ENCODE measurements at places on chromosomes 5 and 9.

DNA sequence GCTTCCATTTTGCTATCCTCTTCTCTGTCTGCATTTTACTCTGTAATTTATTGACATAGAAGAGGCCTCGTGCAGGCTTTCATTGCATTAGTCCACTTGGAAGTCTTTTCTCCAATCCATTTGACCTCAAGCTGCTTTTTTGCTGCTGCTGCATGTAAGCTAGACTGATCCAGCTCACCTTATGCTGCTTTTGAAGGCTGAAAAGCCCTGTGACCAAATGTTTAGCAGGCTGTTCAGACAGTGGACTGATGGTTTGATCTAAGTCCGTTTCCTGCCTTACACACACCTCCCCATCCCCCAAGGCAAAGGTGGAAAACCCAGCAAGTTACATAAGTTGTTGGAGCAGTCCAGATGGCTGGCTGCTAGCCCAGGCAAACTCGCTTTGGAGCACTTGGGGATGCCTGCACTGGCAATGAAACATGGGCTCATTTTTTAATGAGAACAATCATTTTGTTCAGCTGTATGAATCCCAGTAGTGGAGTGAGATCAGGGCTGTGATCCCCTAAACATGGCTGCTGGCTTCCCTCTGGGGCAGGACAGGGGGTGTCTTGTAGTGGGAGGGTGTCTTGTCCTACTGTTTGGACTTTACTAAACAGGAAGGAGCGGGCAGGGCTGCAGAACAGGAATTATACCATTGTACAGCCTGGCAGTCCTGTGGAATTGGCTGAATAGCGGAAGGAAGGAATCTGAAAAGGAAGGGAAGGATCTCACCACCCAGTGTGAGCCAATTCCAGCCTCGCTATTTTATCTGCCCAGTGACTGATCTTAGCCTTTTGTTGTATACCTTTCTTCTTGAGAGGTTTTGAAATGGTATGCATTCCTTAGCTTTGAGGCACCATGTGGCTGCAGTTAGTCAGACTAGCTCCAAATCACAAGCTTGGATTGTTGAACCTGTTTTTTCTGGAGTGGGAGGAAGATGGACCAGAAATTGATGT lies 212.0 kb downstream of the ARHGAP26 start:
- H3K36me3 ChIP-seq, result no peaks in the 10 kb centered on the region
- peak overlapping the region; percentile 15 for H3K4me3 ChIP-seq
- H3K27ac ChIP-seq, result peak overlapping the region; percentile 94
- peak; percentile 60 for DNase-seq
- peaks cover 15% of the 10 kb centered on the region for H3K4me1 ChIP-seq
- no peaks in the 10 kb centered on the region for H3K27me3 ChIP-seq

DNA sequence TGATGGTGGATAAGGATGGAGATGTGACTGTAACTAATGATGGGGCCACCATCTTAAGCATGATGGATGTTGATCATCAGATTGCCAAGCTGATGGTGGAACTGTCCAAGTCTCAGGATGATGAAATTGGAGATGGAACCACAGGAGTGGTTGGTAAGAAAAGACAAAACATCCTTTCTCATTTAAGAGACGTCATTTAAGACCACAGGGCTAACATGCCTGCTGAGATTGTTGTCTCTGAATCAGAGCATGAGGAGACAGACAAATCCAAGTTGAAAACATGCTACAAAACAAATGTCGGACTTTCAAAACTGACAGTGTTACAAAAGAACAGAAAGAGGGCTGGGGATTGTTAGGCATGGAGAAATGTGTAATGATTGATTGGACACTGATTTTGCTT lies 4.6 kb downstream of the CCT5 start:
- H3K4me1 ChIP-seq, result peaks cover 7% of the 10 kb centered on the region
- no peak overlapping the region for H3K4me3 ChIP-seq
- H3K27ac ChIP-seq, result no peak overlapping the region

- no peaks in the 10 kb centered on the region for H3K27me3 ChIP-seq
- no peak overlapping the region for H3K4me3 ChIP-seq
- no peaks in the 10 kb centered on the region for H3K36me3 ChIP-seq
- no peaks in the 10 kb centered on the region for H3K4me1 ChIP-seq
- peak; percentile 79 for DNase-seq
These were observed 144.6 kb downstream of the CCDC171 start for GRCh38 chr9:15697446-15697851.

DNA sequence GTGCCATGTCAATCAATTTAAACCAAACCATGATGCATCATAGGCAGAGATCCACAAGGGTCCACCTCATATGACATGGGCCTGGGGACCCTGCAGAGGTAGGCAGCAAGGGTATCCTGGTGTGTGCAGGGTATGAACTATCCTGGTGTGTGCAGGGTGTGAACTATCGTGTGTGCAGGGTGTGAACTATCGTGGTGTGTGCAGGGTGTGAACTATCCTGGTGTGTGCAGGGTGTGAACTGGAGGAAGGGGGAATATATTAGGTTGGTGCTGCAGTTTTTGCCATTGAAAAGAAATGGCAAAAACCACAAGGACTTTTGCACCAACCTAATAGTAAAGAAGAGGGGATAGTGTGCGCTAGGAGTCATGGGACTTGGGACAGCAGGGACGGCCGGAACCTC lies 50.0 kb downstream of the MFAP3 start:
- H3K4me1 ChIP-seq, result no peaks in the 10 kb centered on the region
- H3K4me3 ChIP-seq, result no peak overlapping the region
- peaks cover 9% of the 10 kb centered on the region for H3K27me3 ChIP-seq
- no peak overlapping the region for H3K27ac ChIP-seq
- no peaks in the 10 kb centered on the region for H3K36me3 ChIP-seq
- DNase-seq, result no peak

- DNase-seq, result no peak
- H3K27ac ChIP-seq, result no peak overlapping the region
- H3K4me1 ChIP-seq, result no peaks in the 10 kb centered on the region
- H3K36me3 ChIP-seq, result no peaks in the 10 kb centered on the region
- no peak overlapping the region for H3K4me3 ChIP-seq
- no peaks in the 10 kb centered on the region for H3K27me3 ChIP-seq
These were observed 107.9 kb downstream of the INVS start for GRCh38 chr9:100206899-100207298.

GRCh38 chr9:35844628-35845270 lies 15.7 kb downstream of the TMEM8B start:
- H3K4me1 ChIP-seq, result peaks cover 4% of the 10 kb centered on the region
- H3K4me3 ChIP-seq, result peak overlapping the region; percentile 31
- no peak overlapping the region for H3K27ac ChIP-seq
- no peaks in the 10 kb centered on the region for H3K27me3 ChIP-seq
- H3K36me3 ChIP-seq, result peaks cover 28% of the 10 kb centered on the region

DNA sequence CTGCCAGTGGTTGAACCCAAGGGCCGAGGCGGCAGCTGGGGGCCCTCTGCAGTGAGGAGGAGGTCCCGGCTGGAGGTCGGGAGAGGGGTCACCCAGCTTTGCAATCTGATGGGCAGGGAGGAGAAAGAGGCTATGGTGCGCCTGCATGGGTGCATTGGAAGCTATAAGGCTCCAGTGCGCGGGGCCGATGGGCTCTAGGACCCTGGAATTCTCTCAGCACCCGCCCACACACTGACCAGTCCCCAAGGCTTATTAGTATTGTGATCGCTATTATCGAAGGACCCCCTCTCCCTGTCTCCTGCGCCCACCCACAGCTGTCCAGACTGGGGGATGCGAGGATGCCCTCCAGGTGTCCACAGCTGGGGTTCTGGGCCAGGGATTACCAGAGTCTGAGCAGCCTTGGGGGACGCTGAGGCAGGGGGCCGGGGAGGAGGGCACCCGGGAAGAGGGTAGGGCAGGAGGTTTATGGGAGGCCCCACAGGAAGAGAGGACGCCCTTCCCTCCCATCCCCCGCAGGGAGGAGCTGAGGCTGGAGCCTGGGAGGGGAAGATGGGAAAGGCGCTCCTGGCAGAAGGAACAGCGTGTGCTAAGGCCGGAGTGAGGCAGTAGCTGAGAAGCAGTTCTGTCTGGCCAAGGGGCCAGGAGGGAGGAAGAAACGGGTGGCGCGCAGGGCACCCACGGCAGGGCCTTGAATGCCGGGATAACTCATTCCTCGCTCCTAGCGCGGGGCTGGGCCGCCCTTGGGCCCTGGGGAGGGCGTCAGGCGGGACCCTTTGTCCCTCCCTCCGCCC lies 24.2 kb downstream of the C9orf50 start:
- DNase-seq, result peak; percentile 84
- peaks cover 24% of the 10 kb centered on the region for H3K4me1 ChIP-seq
- no peaks in the 10 kb centered on the region for H3K27me3 ChIP-seq

DNA sequence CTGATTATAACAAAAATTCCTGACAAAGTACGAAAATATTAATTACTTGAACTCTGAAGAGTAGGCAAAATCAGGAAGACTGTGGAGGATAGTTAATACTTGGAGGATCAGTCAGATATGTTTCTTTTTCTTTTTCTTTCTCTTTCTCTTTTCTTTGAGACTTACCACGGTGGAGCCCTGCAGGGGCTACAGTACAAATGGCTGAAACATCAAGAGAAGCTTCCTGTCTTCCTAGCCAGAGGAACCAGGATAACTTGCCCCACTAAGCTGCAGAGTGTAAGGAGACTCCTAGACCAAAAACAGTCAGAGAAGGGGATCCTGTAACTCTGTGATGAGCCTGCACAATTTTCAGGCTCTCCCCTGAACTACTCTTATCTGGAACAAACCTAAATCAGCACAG lies 324.6 kb upstream of the TYRP1 start:
- H3K27me3 ChIP-seq, result no peaks in the 10 kb centered on the region
- no peak for DNase-seq
- no peak overlapping the region for H3K27ac ChIP-seq
- H3K4me1 ChIP-seq, result no peaks in the 10 kb centered on the region
- no peak overlapping the region for H3K4me3 ChIP-seq
- no peaks in the 10 kb centered on the region for H3K36me3 ChIP-seq

- no peaks in the 10 kb centered on the region for H3K36me3 ChIP-seq
- peak overlapping the region; percentile 76 for H3K27ac ChIP-seq
- no peak for DNase-seq
- H3K4me3 ChIP-seq, result no peak overlapping the region
- no peaks in the 10 kb centered on the region for H3K27me3 ChIP-seq
These were observed 58.5 kb downstream of the PDE6A start for GRCh38 chr5:149886060-149886459.

GRCh38 chr5:103258957-103259704 lies 568 bp downstream of the MACIR start:
- H3K4me1 ChIP-seq, result peaks cover 2% of the 10 kb centered on the region
- peak overlapping the region; percentile 92 for H3K4me3 ChIP-seq
- peak overlapping the region; percentile 59 for H3K27ac ChIP-seq

DNA sequence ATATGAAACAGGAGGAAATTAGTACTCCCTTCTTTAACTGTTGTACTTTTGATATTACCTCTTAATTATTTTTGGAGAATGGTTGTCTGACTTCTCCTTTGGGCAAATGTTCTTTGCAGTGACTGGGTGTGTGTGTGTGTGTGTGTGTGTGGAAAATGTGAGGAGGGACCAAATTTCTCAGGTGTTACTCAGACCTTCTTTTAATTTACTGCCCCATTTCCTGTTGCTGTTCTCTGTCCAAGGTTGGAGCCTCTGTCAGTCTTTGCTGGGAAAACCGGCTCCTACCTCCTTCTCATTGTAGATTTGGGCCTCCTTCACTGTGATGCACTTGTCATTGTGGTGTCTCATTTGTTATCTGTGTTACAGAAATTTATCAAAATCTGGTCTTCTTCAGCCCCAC lies 68.4 kb downstream of the PBX3 start:
- no peaks in the 10 kb centered on the region for H3K27me3 ChIP-seq
- H3K4me1 ChIP-seq, result no peaks in the 10 kb centered on the region
- no peak for DNase-seq
- no peak overlapping the region for H3K27ac ChIP-seq
- H3K4me3 ChIP-seq, result no peak overlapping the region

GRCh38 chr9:132027752-132028663 lies 51.7 kb downstream of the MED27 start:
- no peaks in the 10 kb centered on the region for H3K27me3 ChIP-seq
- H3K4me1 ChIP-seq, result peaks cover 18% of the 10 kb centered on the region
- no peak overlapping the region for H3K27ac ChIP-seq
- no peak overlapping the region for H3K4me3 ChIP-seq
- DNase-seq, result no peak

- H3K27ac ChIP-seq, result no peak overlapping the region
- no peaks in the 10 kb centered on the region for H3K27me3 ChIP-seq
- no peaks in the 10 kb centered on the region for H3K36me3 ChIP-seq
- DNase-seq, result no peak
These were observed 111.5 kb upstream of the CCNH start for GRCh38 chr5:87524217-87524616.

- no peaks in the 10 kb centered on the region for H3K36me3 ChIP-seq
- no peak overlapping the region for H3K27ac ChIP-seq
- peaks cover 13% of the 10 kb centered on the region for H3K27me3 ChIP-seq
- peak; percentile 8 for DNase-seq
- H3K4me1 ChIP-seq, result no peaks in the 10 kb centered on the region
- H3K4me3 ChIP-seq, result no peak overlapping the region
These were observed 64.3 kb upstream of the BOD1 start for GRCh38 chr5:173680660-173681242.

GRCh38 chr9:75903785-75904360 lies 13.4 kb downstream of the PCSK5 start:
- no peak overlapping the region for H3K27ac ChIP-seq
- H3K27me3 ChIP-seq, result peaks cover 3% of the 10 kb centered on the region
- no peaks in the 10 kb centered on the region for H3K36me3 ChIP-seq
- DNase-seq, result no peak
- no peak overlapping the region for H3K4me3 ChIP-seq

GRCh38 chr5:85049020-85049419 lies 664.3 kb upstream of the EDIL3 start:
- DNase-seq, result peak; percentile 75
- H3K36me3 ChIP-seq, result no peaks in the 10 kb centered on the region
- H3K4me1 ChIP-seq, result no peaks in the 10 kb centered on the region
- no peak overlapping the region for H3K4me3 ChIP-seq
- H3K27ac ChIP-seq, result no peak overlapping the region
- no peaks in the 10 kb centered on the region for H3K27me3 ChIP-seq

GRCh38 chr5:32578764-32579163 lies 6.6 kb upstream of the SUB1 start:
- no peaks in the 10 kb centered on the region for H3K27me3 ChIP-seq
- H3K4me1 ChIP-seq, result no peaks in the 10 kb centered on the region
- H3K4me3 ChIP-seq, result no peak overlapping the region
- H3K27ac ChIP-seq, result no peak overlapping the region
- no peaks in the 10 kb centered on the region for H3K36me3 ChIP-seq
- no peak for DNase-seq

- H3K27me3 ChIP-seq, result no peaks in the 10 kb centered on the region
- DNase-seq, result peak; percentile 61
- H3K4me1 ChIP-seq, result no peaks in the 10 kb centered on the region
- no peak overlapping the region for H3K4me3 ChIP-seq
- H3K36me3 ChIP-seq, result peaks cover 90% of the 10 kb centered on the region
- H3K27ac ChIP-seq, result peak overlapping the region; percentile 39
These were observed 13.7 kb downstream of the DAB2 start for GRCh38 chr5:39411061-39411460.

DNA sequence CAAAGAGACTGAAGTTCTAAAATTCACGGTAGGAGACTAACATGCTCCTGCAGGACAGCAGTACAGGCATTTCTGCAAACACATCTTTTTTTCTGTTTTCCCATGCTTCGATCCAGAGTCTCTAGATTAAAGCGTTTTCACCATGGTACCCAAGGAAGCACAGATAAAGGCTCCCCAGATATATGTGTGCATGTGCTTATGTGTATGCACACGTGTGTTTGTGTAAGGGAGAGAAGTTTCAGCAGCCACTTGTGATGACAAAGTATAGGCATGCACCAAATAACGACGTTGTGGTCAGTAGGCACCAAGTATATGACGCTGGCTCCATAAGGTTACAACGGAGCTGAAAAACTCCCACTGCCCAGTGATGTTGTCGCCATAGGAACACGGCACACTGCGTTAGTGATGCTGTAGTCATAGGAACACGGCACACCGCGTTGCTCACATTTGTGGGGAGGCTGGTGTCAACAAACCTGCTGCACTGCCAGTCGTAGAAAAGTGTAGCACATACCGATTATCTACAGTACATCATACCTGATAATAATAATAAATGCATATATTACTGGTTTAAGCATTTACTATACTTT lies 21.7 kb downstream of the MED10 start:
- H3K36me3 ChIP-seq, result no peaks in the 10 kb centered on the region
- DNase-seq, result no peak
- H3K27me3 ChIP-seq, result peaks cover 7% of the 10 kb centered on the region
- peaks cover 2% of the 10 kb centered on the region for H3K4me1 ChIP-seq
- no peak overlapping the region for H3K4me3 ChIP-seq

Measured in mesenchymal stem cell (in vitro differentiated cells and primary cell).